ENCODE measurements at places on chromosomes 2 and 18. TPM values are rescaled to one million over a fixed set of nuclear protein-coding genes. Genes with fewer than 3 reads are reported as not detected.

Gene CPO
- not detected for total RNA-seq

Gene MYO3B
- total RNA-seq = 0.22 TPM

DNA sequence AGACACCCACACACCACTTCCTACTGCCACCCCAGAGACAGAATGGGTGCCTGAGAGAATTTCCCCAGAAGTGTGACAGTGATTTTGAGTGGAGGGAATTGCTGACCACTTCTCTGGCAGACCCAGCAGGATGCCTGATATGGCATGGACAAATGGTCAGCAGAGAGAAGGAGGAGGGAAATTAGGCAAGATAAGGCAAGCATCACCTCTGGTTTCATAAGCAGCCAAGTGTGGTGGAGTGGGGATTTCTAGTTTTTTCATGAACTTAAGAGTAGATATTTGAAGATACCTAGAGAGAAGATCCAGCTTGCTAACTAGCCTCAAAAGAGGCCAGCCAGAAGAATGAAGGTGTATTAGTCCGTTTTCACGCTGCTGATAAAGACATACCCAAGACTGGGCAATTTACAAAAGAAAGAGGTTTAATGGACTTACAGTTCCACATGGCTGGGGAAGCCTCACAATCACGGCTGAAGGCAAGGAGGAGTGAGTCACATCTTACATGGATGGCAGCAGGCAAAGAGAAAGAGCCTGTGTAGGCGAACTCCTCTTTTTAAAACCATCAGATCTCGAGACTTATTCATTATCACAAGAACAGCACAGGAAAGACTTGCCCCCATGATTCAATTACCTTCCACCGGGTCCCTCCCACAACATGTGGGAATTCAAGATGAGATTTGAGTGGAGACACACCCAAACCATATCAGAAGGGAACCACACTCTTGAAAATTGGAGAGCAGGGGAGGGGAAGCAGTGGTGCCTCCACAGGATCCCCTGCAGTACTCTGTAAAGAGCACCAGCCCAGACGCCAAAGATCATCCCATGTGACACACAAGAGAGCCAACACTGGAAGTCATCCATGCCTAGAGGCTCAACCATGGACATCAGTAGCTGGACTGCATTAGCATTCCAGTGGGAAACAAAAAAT is 64.2 kb downstream of the RBM43 start:
- DNase-seq = no peak

- no peak for DNase-seq
Measured at GRCh38 chr18:34315591-34316352, 91.1 kb upstream of the NOL4 start.

- DNase-seq = no peak
Measured at GRCh38 chr18:35888329-35888728, 84.2 kb upstream of the RMP24 start.

Data from progenitor cell of endocrine pancreas (in vitro differentiated cells).